Urinary bladder (tissue), 4 donors: ENCODE measurements at places on chromosomes 1 and 21. TPM values are rescaled to one million over a fixed set of nuclear protein-coding genes. Genes with fewer than 3 reads are reported as not detected.

GBP7 gene
- not detected for total RNA-seq

BRINP3 gene
- 10.8 TPM for total RNA-seq

RNF11 gene
- total RNA-seq: 130 TPM

PRAMEF9 gene
- total RNA-seq: not detected

YRDC gene
- total RNA-seq: 6.0 TPM

SELENOF gene
- total RNA-seq: 247 TPM

NCAM2 gene
- total RNA-seq: 20.1 TPM

APH1A gene
- total RNA-seq: 73.0 TPM

TRIM63 gene
- 1.8 TPM for total RNA-seq

NTMT2 gene
- total RNA-seq: 0.48 TPM

DDX20 gene
- 18.9 TPM for total RNA-seq

CNR2 gene
- total RNA-seq: 0.11 TPM
